ENCODE measurements at places on chromosomes 2 and 18. TPM values are rescaled to one million over a fixed set of nuclear protein-coding genes. Genes with fewer than 3 reads are reported as not detected.

GRCh38 chr2:236717729-236718128 is 148.1 kb downstream of the ACKR3 start:
- no peak for DNase-seq

DNA sequence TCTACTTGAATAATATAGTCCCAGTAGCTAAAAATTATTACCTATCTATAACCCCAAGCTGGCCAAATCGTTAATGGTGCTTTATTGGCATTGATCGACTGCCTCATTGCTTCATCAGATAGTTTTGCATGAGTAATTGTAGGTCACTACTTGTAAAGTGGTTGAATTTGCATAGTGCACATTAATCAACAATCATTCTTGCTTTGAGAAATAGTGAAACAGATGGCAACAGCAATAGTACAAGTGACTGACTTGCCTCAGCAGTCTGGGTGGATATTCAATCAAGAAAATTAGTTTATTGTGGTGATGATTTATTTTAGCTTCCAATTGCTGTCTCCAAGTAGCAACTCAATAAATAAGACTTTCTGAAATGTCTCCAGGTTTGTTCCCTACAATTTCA is 117.8 kb upstream of the NRXN1 start:
- no peak for DNase-seq

DNA sequence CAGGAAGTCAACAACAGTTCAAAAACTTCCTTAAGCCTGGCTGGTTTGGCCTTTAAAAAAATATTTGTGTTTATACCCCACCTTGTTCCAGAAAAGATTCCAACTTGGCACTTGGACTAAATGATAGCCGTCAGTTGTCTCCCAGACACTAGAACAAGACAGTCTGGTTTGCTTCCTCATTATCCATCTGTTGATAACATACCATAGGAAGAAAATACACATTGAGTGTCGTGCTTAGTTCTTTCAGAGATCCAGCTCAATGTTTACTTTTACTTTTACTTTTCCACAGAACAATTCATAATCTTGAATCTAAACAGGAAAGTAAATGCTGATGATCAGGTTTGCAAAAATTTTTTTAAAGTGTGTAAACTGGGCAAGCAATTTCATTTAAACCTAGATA is 2.4 kb upstream of the VPS54 start:
- no peak for DNase-seq

- DNase-seq, result peak; percentile 11
Measured at GRCh38 chr18:2916184-2916583, 69.4 kb downstream of the EMILIN2 start.

- DNase-seq, result no peak
Measured at GRCh38 chr2:37402636-37403035, 58.2 kb downstream of the QPCT start.

DNA sequence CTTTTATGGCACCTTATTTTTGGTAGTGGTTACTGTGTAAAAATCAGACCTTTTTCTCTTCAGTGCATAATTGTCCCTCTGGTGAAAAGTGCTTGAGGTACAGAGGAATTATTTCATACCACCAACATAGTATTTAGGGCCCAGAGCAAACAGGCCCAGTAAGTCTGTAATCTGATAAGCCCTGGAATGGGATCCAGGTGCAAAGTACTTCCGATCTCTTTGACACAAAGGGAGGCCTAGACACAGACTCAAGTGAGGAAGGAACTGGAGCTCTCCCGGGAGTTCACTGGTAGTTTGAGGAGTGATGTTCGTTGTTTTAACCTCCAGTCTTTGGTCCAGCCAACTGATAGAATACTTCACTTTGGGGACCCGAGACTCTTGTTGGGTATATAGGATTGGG is 57.4 kb downstream of the RAB31 start:
- DNase-seq, result no peak

DNA sequence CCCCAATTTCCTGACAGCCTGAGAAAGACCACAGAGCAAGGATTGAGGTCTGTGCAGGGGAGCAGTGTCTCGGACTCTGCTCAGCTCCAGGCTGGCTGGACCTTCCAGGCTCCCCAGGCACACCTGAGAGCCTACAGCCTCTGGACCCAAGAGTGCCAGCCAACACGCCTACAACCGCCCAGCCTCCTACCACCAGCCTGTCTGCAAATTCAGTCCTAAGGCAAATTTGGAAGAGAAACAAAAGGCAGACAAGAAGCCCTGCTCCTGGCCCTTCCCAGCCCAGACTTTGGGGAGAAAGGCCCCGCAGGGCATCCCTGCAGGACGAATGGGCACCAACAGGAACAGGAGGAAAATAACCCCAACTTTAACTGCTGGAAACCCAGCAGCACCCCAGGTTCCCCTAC is 1.9 kb downstream of the HS6ST1 start:
- no peak for DNase-seq

DNA sequence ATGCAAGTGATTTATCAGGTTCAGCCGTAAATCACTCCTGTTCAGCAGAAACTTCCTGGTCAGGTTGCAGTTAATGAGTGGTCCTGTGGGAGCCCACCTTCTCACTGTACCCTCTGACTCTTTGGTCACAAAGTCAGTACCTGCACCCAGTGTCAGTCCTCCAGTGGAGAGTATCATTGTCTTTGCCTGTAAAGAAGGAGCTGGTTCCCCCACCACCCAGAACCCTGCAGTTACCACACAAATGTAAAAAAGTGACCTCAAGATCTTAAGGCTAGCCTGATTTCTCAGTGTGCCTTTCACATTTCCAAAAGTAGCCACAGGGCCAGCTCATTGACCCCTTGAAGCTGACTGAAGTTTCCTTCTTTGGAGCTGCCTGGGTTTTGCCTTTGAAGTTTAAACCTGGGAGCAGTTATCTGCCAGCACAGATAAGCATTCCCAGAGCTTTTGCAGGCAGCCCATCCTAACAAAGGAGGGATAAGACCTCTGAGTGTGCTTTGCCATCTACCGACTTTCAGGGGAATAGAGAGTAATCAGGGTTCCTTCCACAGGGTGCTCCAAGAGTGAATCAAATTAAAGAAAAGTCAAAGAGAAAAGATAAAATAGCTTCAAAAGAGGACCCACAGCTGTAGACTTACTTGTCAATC is 725.2 kb downstream of the CPS1 start:
- no peak for DNase-seq

GRCh38 chr2:200467806-200468681 is 41.8 kb downstream of the KCTD18 start:
- DNase-seq, result no peak

DNA sequence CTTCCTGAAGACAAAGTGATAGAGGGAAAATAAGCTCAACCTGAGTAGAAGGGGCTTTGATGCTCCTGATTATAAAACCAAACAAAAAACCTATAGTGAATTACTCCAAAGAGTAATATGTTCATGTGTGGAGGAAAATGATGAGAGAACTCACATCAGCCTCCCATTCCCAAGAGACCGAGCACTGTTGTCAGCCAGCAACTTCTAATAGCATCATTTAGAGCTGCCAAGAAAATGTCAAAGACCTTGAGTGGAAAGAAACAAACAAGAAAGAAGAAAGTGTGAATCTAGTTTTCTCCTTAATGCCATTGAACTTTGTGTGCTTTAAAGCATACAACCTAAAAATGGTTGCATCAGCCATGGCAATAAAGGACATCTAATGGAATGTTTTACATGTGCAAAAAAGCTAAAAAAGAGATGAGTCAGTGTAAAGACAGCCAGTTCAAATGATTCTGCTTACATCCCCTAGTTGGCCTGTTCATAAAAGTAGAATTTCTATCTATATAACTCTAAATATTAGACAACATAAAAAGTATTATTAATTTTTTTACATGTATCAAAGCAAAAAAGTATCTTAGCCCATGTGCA is 1066.2 kb downstream of the TDRD15 start:
- DNase-seq, result no peak

GRCh38 chr2:159561786-159562185 is 54.6 kb downstream of the BAZ2B start:
- no peak for DNase-seq

DNA sequence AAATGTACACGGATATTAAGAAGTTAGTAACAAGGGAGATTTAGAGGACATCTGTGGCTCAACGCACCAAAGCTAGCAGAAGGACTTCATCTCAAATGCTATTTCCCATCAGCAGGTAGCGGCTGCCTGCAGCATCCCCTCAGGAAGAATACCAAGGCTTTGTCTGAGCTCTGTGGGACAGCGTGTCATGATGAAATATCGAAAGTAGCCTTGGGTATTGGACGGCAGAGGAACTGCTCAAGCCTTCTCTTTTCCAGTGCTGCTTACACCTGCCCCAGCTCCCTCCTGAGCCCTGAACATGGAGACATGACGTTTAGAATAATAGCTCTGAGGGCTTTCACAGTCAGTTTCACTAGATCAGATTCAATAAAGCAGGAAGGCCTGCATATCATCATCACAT is 241.6 kb downstream of the SUCLG1 start:
- DNase-seq, result no peak

GRCh38 chr2:46679761-46680160 is 200.4 kb downstream of the TMEM247 start:
- DNase-seq, result no peak

DNA sequence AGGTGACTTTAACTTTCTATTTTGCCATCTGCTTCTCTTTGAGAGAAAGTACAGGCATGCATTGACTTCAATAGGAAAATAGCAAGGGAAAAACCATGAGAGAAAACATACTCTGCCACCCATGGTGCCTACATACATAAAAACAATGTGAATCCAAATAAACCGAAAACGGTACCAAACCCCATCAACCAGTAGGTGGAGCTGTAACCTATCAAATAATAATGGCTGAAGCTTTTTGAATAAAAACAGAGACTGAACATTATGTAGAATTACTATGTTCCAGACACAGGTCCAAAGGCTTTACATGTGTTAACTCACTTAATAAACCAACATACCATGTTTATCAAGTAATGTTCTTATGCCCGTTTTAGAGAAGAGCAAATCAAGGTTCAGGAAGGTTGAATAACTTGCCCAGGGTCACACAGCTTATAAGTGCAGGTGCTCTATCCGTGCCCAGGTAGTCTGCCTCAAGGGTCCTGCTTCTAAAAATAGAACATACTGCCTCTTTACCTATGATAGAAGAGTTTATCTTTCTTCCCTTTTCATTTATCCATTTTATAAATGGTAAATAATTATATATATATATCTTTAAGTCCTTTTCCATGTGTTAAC is 293.9 kb upstream of the SYT4 start:
- DNase-seq, result peak; percentile 65

- DNase-seq, result no peak
Measured at GRCh38 chr2:237298151-237299118, 115.5 kb downstream of the COL6A3 start.

DNA sequence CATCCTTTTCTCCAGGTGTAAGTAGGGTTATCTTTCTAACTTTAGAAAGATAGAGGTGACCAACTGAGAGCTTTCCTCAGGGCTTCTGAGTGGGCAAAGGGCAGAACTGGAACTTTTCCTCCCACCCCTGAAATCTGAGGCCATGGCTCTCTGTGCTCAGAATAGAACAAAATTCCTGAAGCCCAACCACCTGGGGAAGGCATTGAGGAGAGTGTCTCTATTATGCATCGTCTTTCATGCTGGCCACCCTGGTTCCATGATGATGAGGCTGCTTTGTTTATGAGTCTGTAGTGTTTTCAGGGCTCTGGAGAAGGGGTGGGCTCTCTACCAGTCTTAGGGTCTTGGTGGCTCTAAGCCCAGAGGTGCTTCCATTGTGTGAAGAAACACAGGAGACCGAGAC is 30.7 kb upstream of the IL1R1 start:
- DNase-seq, result no peak

- DNase-seq, result no peak
Measured at GRCh38 chr2:226115102-226115831, 684.4 kb downstream of the IRS1 start.

- no peak for DNase-seq
Measured at GRCh38 chr2:105380432-105381100, 18.3 kb downstream of the FHL2 start.

GRCh38 chr2:161146209-161146775 is 13.9 kb upstream of the TANK start:
- DNase-seq, result no peak

DNA sequence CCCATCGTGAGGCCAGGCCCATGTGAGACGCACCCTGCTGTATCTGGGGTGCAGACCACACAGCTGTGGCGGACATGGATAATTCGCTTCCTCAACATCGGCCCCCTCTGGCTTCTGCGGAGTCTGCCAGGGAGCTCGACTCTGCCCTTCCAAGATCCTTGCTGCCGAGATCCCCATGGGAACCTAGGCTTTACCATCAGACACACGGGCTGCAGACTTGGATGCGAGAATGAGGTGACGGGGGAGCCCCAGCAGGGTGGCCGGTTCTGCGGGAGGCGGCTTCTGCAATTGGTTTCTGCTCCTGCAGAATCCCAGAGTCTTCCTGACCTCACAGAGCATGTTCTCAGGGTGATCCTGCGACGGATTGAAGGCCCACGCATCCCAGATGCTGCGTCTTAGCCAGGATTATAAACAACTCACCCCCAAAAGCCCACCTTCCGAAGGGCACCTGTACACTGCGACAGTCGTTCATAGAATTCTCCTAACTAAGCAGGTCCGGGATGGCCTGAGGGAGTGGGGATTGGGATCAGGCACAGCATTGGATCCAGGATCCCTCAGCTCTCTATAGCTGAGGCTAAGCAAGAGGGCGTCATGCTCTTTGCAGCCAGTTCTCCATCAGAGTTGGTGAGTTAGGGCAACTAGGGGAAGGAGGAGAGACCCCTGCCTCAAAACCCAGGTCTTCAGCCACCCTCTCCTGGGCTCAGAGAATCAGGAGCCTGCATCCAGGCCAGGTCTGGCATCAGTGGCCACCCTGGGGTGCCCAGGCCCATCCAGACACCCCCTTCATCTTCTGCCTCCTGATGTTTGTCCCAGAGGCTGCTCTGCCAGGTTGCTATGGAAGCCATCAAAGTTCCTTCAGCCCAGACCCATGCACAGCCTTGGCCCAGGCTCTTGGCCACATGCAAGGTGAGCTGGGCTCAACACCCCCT is 74.7 kb upstream of the SNTG2 start:
- DNase-seq, result no peak

GRCh38 chr2:121902171-121902591 is 146.7 kb downstream of the TSN start:
- DNase-seq, result peak; percentile 82

GRCh38 chr2:128420776-128421175 is 102.1 kb upstream of the HS6ST1 start:
- DNase-seq, result no peak

GRCh38 chr18:78073275-78073674 is 823.6 kb downstream of the GALR1 start:
- DNase-seq, result no peak

- DNase-seq, result no peak
Measured at GRCh38 chr2:170170281-170171040, 7.5 kb upstream of the MYO3B start.

Gene STPG4
- 3.0 TPM for total RNA-seq

Gene HSBP1L1
- 6.6 TPM for total RNA-seq

Gene ATP6V1B1
- 1.7 TPM for total RNA-seq

Gene LRRC30
- total RNA-seq, result not detected

Gene ASXL2
- 51.9 TPM for total RNA-seq

Gene NT5DC4
- total RNA-seq, result 2.9 TPM

Gene UGT1A5
- total RNA-seq, result not detected

Gene CFAP221
- total RNA-seq, result 62.4 TPM

Gene LRATD1
- total RNA-seq, result 94.5 TPM

Gene DYNAP
- total RNA-seq, result 0.24 TPM

Gene ASXL3
- total RNA-seq, result 15.4 TPM

Gene CHRNG
- not detected for total RNA-seq

Gene RAX
- not detected for total RNA-seq

Gene UGT1A6
- total RNA-seq, result 0.74 TPM
